ENCODE measurements at places on chromosomes 16 and 17.

- DNase-seq: no peak
Observed at GRCh38 chr16:29747947-29748759, 2.4 kb upstream of the C16orf54 start.

DNA sequence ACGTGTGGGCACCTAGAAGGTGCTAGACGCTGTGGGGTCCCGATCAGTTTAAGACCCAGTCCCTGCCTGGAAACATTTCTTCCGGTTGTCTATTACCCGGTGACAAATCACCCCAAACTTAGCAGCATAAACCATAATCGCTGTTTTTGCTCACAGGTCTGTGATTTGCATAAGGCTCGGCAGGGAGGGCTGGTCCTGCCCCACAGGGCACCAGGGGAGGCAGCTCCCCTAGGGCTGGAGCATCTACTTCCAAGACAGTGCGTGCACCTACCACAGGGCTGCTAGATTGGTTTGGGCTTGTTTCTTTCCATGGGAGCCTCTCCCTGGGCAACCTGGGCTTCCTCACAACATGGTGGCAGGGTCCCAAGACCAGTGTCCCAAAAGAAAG is 214.5 kb upstream of the CIBAR2 start:
- DNase-seq: no peak

DNA sequence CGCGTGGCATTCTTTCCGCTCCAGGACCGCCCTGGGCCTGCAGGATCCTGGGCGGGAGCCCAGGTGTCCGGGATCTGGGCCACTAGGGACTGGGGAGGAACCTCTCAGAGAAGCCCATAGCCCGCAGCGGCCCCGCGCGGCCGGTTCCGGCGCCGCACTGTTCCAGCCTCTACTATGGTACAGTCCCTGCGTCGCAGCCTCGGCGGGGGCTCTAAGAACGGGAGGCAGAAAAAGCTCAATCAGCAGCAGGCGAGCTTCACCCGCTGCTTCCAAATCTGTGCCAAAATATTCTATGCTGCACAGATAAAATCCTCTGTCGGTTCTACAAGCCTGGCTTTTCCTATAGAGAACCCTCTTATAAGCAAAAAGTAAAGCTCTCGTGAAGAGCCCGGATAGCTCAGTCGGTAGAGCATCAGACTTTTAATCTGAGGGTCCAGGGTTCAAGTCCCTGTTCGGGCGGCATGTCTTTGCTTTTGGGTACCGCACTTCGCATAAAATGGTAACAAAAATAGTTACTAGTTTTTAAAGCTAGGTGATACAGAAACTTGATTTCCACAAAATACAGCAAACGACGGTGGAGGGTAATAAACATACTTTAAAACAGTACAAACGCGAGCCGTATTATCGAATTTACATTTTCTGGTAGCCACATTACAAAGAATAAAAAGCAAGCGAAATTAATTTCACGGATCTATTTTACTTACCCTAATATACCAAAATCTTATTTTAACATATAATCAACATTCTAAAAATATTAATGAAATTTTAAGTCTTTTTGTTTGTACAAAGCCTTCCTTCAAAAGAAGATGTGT is 661 bp upstream of the ALOXE3 start:
- DNase-seq: peak; percentile 77

DNA sequence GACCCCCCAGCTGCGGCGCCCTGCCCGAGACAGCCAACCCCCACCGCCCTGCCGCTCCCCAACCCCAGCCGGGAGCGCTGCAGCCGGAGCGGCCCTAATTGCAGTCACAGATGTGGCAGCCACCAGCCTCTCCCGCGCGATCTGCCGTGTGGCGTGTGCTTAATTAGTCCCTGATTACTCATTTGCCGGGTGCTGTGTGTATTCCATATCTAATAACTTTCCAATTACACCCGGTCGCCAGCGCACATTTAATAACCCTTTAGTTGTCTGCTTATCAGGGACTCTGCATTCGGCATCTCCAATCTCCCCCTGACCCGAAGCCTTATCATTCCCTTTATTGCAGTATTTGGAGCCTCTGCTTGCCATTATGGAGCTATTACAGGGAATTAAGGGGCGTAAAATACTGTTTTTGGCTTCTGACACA is 236.7 kb upstream of the CIBAR2 start:
- no peak for DNase-seq

- no peak for DNase-seq
Observed at GRCh38 chr17:74945543-74945942, 9.8 kb downstream of the OTOP3 start.

- DNase-seq: peak; percentile 65
Observed at GRCh38 chr17:1438593-1439083, 17.4 kb downstream of the CRK start.

DNA sequence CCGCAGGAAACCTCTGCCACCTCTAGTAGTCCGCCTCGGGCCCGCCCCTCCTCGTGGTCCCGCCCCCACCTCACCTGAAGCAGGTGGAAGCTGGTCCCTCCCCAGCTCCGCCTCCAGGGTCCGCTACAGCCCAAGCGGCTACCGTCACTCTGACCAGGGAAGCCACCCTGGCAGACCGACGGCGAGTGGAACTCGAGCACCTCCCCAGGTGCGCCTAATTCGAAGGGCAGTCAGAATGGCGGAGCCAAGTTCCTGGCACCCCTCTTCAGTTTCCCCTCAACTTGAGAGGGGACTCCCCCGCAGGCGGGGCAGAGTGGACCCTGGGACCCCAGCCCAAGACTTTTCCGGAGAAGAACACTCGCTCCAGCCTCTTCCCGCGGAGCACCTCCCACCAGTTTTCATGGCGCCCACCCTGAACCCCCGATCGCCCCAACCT is 507 bp downstream of the FHOD1 start:
- DNase-seq: no peak

- no peak for DNase-seq
Observed at GRCh38 chr17:35489944-35490343, 41.4 kb upstream of the SLFN13 start.

DNA sequence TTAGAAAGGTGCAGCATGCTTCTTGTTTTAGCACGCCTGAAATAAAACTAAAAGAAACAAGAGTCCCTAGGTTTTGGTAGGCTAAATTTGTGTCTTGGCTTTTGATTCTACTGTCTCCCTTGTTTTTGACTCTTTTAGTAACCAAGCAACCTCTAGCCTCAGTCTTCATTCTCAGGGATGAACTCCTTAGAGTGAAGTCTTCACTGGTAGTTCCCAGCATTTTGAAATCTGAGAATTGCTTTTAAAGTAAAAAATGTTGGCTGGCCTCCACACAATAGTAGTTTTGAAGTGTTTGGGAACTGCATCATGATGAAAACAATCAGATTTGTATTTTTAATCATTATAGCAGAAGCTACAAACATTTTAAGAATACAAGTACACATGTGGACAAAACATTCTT is 6.1 kb upstream of the CDR2 start:
- no peak for DNase-seq

GRCh38 chr16:85376292-85377095 is 236.6 kb upstream of the GSE1 start:
- no peak for DNase-seq

DNA sequence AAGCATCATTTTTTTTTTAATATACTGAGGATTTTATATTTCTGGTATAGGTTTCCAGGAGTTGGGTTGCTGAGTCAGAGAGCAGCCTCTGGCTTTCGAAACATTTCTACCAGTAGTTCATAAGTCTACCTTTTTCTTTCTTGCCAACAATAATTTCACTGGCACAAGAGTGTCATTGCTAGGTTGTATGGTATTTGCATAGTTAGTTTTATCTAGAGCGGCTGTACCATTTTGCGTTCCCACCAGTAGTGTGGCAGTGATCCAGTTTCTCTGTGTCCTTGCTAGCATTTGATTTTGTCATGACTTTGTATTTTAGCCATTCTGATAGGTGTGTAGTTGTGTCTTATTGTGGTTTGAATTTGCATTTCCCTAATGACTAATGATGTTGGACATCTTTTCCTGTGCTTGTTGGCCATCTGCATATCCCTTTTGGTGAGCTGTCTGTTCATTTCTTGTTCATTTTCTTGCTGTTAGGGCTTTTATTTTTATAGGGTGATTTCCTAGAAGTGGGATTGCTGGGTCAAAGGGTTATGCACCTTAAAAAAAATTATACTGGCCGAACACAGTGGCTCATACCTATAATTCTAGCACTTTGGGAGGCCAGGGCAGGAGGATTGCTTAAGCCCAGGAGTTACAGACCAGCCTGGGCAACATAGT is 39.9 kb downstream of the SNX29 start:
- peak; percentile 38 for DNase-seq

- no peak for DNase-seq
Observed at GRCh38 chr17:35560703-35561102, at the start of gene SLFN14. TSS of gene SLFN14 (minus strand) at chr17:35560819. CDS start at chr17:35558062, 2,757 bp downstream.

- peak; percentile 2 for DNase-seq
Observed at GRCh38 chr16:10408824-10409381, 23.0 kb downstream of the ATF7IP2 start.

GRCh38 chr17:42577140-42577531 is 393 bp downstream of the PSMC3IP start:
- no peak for DNase-seq

DNA sequence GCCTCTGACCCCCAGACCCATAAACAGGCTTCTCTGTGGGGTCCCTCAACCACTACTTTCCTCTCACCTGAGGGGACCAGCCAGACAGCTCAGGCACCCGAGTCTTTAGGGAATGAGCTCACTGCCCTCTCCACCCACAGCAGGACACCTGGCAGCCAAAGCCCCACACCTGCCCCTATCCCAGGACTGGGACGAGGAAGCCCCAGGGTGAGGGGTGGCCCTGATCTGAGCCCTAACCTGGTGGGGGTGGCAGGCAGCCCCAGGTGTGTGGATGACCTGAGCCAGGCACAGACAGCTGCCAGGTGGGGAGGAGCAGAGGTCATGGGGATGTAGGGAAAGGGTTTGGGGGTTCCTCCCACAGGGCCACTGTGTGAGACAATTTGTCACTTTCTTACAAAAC is 1.7 kb upstream of the TEX19 start:
- no peak for DNase-seq

DNA sequence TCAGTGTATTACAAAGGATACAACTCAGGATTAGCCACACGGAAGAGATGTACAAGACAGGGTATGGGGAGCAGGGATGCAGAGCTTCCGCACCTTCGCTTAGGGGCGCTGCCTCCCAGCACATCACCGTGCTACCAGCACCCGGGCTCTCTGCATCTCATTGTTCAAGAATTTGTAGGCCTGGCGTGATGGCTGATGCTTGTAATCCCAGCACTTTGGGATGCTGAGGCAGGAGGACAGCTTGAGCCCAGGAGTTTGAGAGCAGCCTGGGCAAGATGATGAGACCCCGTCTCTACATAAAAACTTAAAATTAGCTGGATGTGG is 43.2 kb downstream of the RAB11FIP4 start:
- no peak for DNase-seq

GRCh38 chr17:82517230-82517865 is 2.2 kb upstream of the FOXK2 start:
- peak; percentile 66 for DNase-seq

- peak; percentile 85 for DNase-seq
Observed at GRCh38 chr16:1691956-1692355, 13.9 kb downstream of the JPT2 start.

GRCh38 chr16:84931506-84931905 is 79.8 kb downstream of the ZDHHC7 start:
- no peak for DNase-seq

GRCh38 chr16:26983426-26983825 is 83.3 kb upstream of the C16orf82 start:
- DNase-seq: peak; percentile 85

GRCh38 chr17:6306820-6307219 is 128.1 kb downstream of the AIPL1 start:
- DNase-seq: no peak

DNA sequence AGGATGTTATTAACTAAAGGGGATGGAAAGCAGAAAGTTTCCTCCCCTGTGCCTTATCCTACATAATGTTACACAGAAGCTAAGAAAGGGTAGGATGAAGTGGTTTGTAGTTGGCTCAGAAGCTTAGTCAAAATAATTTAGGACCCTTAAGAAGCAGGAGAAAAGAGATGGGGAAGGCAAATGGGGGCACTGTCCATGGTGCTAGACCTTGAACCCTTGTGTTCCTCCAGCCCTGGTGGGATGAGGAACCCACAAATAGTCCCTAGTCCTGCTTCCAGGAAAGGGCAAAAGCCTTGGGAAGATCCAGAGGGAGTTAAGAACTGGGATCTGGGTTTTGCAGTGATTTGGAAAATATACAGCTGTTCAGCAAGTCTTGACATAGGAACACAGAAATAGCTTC is 54.5 kb downstream of the SLC5A11 start:
- no peak for DNase-seq

DNA sequence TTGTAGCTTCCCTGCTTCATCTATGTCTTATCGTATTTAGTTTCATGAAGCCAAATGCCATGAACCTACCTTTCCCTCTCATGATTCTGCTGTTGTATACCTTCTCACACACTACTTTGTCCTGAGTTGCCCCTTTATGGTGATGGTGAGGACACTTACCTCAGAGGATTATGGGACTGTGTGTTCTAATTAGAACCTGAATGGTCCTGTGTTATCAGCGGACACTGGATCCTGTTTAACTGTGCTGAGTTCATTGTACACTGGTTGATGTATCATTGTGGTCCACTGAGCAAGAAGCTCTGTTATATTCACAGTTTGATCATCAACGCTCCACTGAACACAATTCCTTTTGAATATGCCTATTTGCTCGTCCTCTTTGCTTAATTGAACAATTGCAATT is 343.0 kb downstream of the RBFOX1 start:
- no peak for DNase-seq

DNA sequence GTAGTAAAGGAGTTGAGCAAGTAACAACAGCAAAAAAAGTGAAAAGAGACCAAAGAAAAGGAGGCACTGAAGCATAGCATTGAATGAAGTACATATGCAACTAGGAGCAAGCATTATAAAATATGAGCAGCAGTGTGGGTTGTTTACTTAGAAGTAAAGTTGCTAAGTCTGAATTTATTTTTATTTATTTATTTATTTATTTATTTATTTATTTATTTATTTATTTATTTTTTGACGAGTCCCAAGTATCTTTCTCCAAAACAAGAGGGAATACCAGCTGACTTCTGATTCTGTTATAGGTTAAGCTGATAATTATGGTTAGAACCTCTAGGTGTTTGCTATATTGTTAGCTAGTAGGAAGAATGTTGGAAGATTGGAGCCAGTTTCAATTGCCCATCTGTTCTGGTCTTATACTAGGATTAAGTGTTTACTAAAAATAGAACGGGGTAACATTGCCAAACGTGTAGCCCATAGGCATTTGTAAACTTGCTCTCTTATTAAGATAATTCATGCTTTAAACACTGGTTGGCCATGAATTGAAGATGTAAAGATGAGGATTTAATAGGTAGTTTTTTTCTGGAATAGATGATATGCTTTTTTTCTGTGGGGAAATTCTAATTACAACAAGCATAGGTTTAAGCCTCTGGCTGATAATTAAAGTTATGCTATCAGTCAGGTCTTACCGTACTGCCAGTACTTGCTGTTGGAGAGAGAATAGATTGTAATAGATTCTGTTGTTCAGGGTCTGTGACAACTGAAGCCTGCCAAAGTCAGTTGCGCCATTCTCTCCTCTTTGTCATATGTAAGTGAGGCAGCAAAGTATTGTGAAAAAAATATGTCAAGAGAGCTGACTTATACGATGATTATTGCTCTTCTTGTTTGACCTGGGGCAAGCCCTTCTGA is 66.7 kb downstream of the PPM1E start:
- peak; percentile 15 for DNase-seq

- DNase-seq: peak; percentile 100
Observed at GRCh38 chr17:50209472-50210239, 8.2 kb upstream of the COL1A1 start.

- DNase-seq: no peak
Observed at GRCh38 chr17:73720187-73720834, 76.1 kb upstream of the SDK2 start.

- DNase-seq: peak; percentile 28
Observed at GRCh38 chr17:32341141-32341856, 674 bp downstream of the C17orf75 start.

- DNase-seq: peak; percentile 79
Observed at GRCh38 chr17:65123757-65124675, 13.2 kb upstream of the RGS9 start.

- no peak for DNase-seq
Observed at GRCh38 chr16:55563797-55564196, 2.7 kb upstream of the CAPNS2 start.

All from fibroblast of mammary gland (primary cell).